ENCODE measurements at places on chromosomes 3 and 15. TPM values are rescaled to one million over a fixed set of nuclear protein-coding genes. Genes with fewer than 3 reads are reported as not detected.
A peak's percentile ranks its signal among the peaks of the same experiment; 100 is the strongest.

DNA sequence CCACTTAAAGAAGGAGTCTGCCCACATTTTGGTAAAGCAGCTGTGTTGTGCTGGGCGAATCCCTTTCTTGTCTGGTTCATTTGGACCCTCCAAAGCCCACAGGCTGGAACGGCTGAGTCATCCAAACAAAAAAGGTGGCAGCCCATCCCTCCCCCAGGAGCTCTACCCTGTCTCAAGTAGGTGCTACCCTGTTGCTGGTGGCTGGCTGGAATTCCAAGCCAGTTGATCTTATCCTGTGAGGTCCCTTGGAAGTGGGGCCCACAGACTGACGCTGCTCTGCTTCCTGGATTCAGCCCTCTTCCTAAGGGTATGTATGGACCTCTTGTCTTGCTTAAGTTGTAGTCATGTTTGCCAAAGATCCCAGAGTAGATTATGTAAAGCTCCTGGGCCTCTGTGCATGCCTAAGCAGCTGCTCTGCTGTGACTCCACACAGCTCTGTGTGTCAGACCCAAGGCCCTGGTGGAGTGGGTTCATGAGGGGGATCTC lies 44.5 kb downstream of the CCR1 start:
- DNase-seq, result no peak

DNA sequence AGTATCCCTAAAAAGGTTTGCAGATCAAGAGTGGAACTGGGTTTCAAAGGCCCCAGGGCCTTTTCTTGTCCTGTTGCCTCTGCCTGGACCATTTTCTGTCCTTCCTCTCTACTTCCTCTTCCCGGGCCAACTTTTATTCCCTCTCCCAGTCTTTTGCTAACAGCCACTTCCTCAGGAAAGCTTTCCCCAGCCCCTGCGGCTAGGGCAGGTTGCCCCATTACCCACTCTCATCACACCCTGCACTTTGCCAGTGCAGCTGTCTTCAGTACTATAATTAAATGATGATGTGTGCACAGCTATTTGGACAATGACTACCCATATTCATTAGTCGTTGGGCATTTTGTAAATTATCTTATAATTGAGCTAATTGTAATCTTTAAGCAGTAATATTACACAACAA lies 150.5 kb upstream of the THBS1 start:
- no peak for DNase-seq

- DNase-seq, result peak; percentile 83
Observed at GRCh38 chr3:170689296-170689829, 103.5 kb upstream of the SLC7A14 start.

- no peak for DNase-seq
Observed at GRCh38 chr15:89837134-89837829, 22.6 kb upstream of the ANPEP start.

GRCh38 chr15:63922261-63922904 lies 88.6 kb upstream of the HERC1 start:
- no peak for DNase-seq

GRCh38 chr3:73383470-73384049 lies 241.2 kb downstream of the PDZRN3 start:
- no peak for DNase-seq

GRCh38 chr15:61064651-61065050 lies 164.5 kb downstream of the RORA start:
- no peak for DNase-seq

DNA sequence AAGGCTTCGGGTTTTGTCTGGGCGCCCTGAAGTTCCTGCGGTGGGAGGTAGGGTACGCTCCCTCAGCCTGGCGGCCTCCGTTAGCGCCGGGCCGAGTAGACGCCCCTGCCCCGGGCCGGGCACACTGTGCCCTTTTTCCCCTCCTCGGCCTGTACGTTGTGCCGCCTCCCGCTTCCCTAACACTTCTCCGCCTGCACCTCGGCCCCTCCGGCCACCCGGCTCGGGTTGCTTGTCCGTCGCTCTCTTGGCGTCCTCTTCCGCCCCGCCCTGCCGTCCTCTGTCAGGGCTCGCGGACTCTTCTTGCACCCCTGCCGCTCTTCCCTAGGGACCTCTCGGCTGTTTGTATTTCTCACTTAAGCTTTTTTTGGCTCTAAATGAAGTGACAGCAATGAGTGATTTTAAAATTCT lies 384 bp downstream of the KNL1 start:
- DNase-seq, result peak; percentile 81

GRCh38 chr3:100045696-100046095 lies 68.6 kb downstream of the FILIP1L start:
- peak; percentile 51 for DNase-seq

- no peak for DNase-seq
Observed at GRCh38 chr3:179308001-179308400, 14.8 kb upstream of the ZNF639 start.

GRCh38 chr3:193119926-193120325 lies 121.1 kb upstream of the PLAAT1 start:
- DNase-seq, result no peak

- no peak for DNase-seq
Observed at GRCh38 chr3:169299889-169300288, 363.6 kb downstream of the MECOM start.

DNA sequence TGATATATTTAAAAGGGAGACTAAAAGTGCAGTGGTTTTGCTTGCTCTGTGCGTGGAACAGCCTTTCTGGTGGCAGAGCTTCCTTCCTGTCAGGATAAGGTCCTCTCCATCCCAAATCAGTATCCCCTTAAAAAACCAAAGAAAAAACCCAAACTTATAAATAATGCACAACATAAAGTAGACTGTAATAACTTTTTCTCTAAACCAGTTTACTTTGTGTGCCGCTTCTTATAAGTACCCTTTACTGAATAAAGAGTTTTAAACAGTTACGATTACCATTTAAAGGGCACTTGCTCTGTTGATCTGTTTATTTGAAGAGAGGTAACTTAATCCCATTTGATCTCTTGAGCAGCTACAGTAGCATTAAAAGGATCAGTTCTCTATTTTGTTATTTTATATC lies 2.5 kb downstream of the PIK3CA start:
- DNase-seq, result no peak

DNA sequence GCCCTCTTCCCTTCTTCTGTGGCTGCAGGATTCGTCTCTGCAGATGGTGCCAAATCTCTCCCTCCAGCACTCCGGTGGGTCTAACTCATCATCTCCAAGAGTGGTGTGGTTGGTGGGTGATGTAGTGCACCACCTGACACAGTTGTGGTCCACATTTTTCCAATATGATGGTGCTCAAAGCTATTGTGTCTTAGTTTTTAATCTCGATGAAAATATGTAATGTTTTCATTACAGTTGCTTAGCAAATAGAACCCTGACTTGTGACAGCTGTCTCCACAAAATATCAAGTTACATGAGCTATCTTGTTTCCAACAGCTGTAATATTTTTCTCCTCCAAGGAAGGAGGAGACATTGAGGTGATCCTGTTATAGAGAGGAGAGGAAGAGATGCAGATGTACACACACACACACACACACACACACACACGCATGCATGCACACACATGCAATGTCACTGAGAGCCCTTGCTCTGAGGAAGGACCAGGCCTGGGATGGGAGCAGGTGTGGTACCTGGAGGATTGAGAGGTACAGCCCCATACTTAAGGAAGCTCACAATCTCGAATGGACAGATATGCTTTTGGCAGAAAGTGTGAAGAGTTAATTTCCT lies 15.7 kb upstream of the ESYT3 start:
- no peak for DNase-seq

DNA sequence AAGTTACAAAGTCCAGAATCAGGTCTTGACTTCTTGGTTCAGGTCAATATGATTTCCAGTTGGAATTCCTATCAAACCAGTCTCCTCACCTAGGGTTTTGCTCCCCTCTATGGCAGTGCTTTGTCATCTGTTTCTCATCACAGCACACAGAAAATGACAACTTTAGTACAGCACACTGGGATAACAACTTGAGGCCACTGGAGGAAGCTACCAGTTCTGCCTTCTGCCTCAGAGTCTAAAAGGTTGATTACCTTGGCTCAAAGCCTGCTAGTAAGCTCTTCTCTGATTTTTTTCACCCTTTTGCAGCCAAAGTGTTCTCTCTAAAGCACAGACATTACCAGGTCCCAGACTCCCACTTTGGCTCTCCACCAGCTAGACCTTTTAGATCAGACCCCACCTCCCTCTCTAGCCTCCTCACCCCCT lies 24.8 kb upstream of the TRIM59 start:
- DNase-seq, result no peak

DNA sequence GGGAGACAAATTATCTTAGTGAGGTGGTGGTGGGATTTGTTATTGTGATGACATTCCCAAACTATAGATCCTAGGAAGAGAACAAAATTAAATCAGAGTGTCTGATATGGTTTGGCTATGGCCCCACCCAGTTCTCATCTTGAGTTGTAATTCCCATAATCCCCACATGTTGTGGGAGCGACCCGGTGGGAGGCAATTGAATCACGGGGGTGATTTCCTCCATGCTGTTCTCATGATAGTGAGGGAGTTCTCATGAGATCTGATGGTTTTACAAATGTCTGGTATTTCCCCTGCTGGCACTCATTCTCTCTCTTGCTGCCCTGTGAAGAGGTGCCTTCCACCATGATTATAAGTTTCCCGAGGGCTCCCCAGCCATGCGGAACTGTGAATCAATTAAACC lies 62.0 kb downstream of the RPL22L1 start:
- no peak for DNase-seq

DNA sequence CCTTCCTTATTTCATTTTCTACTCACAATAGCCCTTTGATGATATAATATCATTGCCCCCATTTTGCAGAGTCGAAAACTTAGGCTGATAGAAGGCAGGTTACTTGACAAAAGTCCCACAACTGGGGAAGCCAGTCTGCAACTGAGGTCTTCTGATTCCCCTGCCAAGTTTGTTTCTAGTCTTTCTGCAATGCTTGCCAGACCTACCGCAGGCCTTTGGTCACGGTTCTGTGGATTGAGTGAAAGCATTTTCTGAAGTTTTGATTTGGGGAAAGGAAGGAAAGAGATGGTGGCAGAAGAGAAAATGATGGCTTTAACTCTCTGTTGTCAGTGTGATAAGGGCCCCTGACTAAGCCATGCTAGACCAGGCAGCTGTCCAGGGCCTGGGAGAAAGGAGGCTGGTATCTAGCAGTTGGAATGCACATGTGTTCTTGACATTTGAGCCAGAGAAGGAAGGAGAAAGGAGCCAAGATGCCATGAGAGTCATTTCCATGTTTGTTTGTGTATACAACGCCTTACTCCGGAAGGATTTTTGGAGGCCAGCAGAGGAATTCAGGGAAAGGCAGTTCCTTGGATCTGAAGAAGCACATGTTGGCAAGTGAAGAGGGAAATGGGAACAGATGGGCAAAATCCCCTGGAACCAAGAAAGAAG lies 29.9 kb downstream of the FAH start:
- DNase-seq, result no peak

GRCh38 chr3:184371570-184372018 lies 6.4 kb downstream of the THPO start:
- DNase-seq, result peak; percentile 91

GRCh38 chr3:17304969-17305368 lies 420.2 kb downstream of the PLCL2 start:
- DNase-seq, result no peak

- no peak for DNase-seq
Observed at GRCh38 chr15:92571824-92572223, 83.8 kb downstream of the FAM174B start.

DNA sequence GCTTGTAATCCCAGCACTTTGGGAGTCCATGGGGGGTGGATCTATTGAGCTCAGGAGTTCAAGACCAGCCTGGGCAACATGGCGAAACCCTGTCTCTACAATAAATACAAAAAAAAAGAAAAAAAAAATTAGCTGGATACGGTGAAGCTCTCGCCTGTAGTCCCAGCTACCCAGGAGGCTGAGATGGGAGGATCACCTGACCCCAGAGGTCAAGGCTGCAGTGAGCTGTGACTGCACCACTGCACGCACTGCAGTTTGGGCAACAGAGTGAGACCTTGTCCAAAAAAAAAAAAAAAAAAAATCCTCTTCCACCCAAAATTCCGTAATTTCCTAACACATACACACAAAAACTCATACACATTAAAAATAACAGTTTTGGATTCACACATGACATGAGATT lies 2.2 kb downstream of the ANO10 start:
- DNase-seq, result no peak

GRCh38 chr3:133821767-133822638 lies 16.4 kb downstream of the SRPRB start:
- DNase-seq, result peak; percentile 59

DNA sequence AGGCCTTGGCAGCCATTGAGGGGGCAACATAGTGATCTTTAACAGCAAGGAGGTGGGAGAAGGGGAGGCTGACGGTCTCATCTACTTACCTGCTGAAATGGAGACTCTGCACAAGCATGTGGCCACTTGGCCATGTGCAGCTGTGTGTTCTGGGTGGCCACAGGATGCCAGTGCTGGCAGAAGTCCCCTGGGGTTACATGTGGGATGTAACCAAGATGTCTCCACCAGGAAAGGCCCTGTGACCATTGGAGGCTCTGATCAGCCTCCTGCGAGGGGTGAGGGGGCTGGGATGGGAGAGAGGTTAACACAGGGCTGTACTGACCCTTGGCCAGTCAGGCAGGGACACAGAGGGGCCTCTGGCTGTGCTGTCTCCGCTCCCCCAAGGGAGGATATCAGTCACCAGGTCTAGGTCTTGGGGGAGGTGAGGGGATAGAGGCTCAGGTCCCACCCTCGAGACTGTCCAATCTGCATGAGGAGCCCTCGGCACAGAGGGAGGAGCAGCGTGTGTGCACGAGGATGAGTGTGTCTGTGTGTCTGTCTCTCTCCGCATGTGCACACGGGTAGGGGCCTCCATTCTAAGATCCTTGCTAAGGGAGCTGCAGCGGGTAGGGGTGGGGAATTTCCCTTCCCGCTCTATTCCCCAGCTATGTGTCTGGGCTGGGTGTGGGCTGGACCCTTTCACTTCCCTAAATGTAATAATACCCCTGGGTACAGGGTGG lies 19.5 kb downstream of the PRKCD start:
- DNase-seq, result no peak

ACAA1 gene
- 21.4 TPM for total RNA-seq

GOLGA6L24 gene
- not detected for total RNA-seq

DZIP3 gene
- 28.7 TPM for total RNA-seq

ITGA11 gene
- 0.03 TPM for total RNA-seq

CHRD gene
- total RNA-seq, result 0.66 TPM

ZCWPW2 gene
- not detected for total RNA-seq

GPR15 gene
- not detected for total RNA-seq

GOLGA8O gene
- total RNA-seq, result not detected

SLC9C1 gene
- total RNA-seq, result 0.97 TPM

ASB14 gene
- total RNA-seq, result not detected

SV2B gene
- total RNA-seq, result 0.76 TPM

FGF12 gene
- total RNA-seq, result 7.6 TPM
